Neural crest cell (in vitro differentiated cells): ENCODE measurements at places on chromosomes 16 and 17.

GRCh38 chr16:85002608-85003007, 8.7 kb downstream of the ZDHHC7 start:
- no peak for DNase-seq

- DNase-seq: no peak
Measured at GRCh38 chr17:83106056-83106588, 26.7 kb downstream of the METRNL start.

DNA sequence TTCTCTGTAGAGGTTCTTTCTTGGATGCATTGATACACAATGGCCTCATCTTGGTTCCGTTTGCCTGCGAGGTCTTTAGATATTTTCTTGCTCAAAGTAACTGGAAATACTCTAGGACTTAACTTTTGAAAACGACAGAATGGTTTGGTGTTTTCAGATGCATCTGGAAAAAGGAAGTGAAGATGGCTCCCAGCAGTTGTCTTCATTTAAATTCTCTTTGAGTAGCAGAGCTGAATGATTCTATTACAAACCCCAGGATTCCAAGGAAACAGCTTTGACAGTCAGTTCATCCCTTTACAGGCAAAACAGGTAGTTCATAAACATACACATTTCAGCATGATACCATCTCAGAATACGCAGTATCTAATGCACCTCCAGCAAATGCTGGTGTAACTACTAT, 54.8 kb downstream of the PSMD12 start:
- no peak for DNase-seq

- no peak for DNase-seq
Measured at GRCh38 chr17:4850246-4850645, 17.1 kb downstream of the MINK1 start.

- DNase-seq: no peak
Measured at GRCh38 chr16:48542020-48542473, 67.9 kb downstream of the N4BP1 start.

DNA sequence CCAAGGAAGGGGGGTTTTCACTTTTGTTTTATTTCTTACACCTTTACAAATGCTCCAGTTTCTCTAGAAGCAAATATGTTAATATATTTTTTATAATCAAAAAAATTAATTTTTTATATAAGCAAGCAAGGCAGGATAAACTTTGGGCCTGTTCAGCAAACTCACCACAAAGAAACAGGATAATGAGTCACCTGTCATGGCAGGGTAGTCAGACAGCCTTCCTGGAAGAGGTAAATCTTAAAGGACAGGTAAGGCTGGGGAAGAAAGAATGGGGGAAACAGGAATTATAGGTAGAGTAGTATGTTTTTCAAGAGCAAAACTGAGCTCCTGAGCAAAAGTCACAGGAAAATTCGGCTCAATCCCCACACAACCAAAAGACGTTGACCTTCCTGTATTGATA, 186.3 kb upstream of the SOX9 start:
- DNase-seq: no peak

DNA sequence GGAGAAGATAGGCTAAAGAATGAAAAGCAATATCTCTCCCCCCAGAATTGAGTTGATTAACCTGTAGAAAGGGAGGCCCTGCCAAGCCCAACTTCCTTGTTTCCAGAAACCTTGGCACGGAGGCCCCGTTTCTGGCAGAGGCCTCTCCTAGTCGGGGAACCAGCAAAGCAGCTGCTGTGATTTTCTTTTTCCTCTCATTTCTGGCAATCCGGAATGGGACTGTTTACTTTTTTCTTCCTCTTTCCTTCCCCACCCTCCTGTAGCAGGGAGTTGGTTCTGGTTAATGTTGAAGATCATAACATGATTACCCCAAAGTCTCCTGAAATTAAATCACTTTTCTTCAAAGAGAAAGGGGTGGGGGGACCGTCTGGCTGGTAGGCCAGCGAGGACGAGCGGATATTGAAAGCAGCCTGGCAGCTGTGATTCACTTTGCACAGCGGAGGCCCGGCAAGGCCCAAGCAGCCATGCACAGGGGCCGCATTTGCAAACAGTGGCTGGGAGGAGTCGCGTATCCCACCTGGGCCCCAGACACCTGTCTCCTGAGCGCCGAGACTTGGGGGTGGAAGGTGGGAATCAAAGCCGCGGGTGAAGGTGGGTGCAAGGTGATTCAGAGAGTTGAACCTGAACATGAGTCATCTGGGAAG, 51.5 kb downstream of the NTN1 start:
- DNase-seq: no peak

DNA sequence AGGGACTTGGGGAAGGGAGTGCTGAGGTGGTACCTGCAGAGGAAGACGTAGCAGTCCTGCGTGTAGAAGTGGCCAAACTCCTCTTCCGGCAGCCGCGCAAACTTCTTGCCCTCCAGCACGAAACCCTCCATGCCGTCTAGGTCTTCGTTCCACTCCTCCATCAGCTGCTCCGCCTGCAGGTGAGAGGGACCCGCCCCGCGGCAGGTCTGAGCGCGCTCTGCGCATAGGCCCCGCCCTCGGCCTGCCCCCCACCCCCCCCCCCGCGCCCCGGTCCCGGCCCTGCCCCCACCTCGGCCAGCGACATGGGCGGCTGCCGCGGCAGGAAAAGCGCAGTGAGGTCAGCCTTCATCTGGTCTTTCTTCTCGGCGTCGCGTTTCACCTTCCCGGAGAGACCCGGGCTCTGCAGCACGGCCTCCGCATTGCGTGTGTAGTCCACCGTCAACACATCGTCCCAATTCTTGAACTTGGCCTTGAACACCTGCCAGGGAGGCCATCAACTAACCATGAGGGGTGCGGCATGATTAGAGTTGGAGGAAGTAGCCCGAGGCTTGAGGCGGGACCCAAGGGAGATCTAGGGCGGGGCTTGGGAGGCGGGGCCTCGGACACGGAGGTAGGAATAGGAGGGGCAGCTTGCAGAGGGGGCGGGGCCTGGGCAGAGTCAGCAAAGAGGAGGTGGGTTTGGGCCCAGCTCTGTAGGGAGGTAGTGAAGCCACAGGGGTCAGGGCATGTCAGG, 11.5 kb downstream of the FLII start:
- no peak for DNase-seq

DNA sequence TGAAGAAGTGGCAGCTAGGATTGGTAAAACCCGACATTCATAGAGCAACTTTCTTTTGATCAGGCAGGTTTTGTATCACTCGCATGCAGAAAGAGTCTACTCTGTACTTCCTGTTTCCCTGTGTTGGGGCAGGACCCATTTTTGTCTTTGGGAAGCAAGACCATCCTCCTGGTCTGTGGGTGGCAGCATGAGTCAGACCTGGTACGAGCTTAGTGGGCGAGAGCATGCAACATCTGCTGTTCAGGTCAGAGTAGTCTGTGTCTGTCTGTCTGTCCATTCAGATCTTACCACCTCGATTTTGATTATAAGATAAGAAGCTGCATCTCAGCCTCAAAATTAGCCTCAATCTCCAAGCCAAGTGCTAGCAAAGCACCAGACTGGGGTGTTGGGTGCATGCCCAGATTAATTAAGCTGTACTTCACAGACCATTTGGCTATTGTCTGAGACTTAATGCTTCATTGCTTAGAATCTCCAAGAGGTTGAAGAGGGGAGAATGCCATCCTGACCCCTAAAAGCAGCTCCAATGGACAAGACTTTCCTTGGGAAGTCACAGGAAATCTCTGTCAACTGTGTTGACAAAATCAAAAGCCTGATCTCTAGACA, 110.9 kb downstream of the XYLT1 start:
- DNase-seq: no peak

DNA sequence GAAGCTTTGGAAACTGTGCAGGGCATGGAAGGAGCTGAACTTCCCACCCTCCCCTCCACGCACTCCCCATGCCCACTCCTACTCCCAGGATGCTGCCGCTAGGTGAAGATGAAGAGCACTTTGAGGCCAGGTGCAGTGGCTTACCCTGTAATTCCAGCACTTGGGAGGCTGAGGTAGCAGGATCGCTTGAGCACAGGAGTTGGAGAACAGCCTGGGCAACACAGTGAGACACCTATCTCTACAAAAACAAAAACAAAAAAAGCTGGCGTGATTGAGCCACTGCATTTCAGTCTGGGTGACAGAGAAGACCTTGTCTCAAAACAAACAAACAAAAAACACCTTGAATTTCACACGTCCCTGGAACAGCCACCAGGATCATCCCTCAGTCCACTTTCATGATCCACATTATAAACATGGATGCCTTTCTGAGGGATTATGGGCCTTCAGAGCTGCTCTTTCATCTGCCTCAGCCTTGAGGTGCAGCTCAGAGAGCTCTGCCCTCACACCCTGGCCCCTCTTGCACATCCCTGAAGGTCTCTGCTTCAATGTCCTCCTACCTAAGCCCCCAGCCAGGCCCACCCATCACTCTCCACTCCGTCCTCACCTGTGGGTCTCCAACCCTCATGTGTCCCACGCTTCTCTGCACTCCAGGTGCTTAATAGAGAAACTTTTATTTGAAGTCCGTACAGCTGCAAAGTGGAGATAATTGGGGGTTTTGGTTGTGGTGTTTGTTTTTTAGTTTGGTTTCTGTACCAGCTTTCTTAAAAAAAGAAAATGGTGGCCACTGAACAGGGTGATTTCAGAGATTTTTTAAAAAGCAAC, 25.8 kb downstream of the PHB1 start:
- DNase-seq: no peak

DNA sequence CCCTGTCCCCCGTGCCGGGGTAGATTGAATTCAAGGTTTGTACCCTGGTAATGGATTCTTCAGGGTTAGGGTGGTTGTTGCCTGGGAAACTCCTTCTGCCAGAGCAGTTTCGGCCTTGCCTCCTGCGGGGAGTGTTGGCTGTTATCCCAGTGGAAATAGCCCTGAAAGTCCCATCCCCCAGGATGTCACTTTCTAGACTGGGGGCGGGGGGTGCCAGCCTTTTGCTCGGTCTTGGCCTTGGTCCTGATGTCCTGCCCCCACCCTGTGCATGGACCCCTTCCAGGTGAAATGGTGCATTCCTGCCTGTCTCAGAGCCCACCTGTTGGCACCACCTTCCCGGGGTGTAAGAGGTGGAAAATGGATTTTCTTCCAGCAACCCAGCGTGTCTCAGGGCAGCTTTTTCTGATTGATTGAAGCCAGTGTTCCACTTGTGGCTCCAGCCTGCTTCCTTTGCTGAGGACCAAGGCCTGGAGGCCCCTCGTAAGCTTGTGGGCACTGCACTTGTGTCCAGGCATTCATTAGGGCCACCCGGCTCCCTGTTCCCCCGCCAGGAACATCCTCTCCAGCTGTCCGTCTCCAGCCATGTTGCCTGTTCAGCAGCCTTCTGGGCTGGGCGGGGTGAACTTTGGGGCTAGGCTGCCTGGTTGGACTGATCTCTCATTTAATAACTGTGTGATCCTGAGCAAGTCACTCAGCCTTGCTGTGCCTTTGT, 25.6 kb downstream of the MGAT5B start:
- no peak for DNase-seq

GRCh38 chr16:11972128-11972527, 4.4 kb upstream of the SNX29 start:
- no peak for DNase-seq

GRCh38 chr17:333626-334396, 18.8 kb downstream of the RPH3AL start:
- peak; percentile 38 for DNase-seq

DNA sequence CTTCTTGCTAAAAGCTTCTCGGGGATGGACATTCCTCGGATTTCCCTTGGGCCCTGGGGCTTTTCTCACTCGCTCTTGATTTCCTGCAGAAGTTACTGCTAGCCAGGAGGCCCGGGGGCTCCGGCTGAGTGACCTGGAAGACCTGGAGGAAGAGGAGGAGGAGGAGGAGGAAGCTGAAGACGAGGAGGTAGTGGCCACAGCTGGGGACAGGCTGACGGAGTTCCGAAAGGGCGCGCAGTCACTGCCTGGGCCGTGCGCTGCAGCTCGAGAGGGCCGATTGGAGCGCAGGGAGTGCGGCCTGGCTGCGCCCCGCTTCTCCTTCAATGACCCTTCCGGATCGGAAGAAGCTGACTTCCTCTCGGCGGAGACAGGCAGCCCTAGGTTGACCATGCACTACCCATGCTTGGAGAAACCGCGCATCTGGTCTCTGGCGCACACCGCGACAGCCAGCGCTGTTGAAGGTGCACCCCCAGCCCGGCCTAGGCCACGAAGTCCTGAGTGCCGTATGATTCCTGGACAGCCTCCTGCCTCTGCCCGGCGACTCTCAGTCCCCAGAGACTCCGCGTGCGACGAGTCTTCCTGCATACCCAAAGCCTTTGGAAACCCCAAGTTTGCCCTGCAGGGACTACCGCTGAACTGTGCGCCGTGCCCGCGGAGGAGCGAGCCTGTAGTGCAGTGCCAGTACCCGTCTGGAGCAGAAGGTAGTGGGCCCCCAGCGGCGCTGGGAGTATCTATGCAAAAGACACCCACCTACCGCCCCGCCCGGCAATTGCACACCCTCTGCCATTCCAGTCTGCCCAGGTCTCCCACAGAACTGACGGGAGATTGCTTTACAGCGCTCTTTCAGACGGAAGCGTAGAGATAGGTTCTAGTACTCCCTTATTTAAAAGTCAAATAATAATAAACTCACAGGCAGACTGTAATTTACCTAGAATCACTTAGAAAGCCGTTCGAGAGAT, 4.9 kb downstream of the IRX6 start:
- no peak for DNase-seq

GRCh38 chr16:85947230-85948137, 48.5 kb downstream of the IRF8 start:
- no peak for DNase-seq

- no peak for DNase-seq
Measured at GRCh38 chr17:9982159-9982558, 77.1 kb upstream of the RCVRN start.

DNA sequence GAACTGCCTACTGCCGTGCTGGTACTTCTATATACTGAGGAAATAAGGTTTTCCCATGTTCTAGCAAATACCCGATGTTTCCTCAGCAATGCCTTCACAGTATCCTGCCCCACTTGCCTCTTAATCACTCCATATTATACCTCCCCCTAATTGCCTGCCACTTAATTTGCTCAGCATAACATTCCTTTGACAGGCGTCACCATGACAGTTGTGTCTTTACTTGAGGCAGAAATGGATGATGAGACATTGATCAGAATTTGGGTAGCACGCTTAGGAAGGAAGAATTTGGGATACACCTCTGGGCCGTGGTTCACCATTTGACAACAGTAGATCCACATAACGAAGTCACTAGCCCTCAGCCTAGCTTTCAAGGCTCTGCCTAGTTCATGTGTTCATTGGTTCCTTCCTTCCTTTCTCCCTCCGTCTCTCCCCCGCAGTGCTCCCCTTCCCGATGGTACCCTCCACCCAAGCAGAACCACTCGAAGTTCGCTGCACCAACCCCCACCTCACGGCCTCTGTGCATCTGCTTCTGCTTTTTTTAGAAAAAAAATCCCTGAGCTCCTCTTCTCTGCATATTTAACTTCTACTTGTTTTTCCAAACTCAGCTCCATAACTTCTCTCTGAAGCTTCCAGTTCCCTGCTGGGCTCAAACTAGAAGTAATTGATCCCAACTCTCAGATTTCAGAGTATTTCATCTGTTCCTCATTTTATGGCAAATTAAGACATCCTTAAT, 19.4 kb downstream of the IQCK start:
- no peak for DNase-seq

- no peak for DNase-seq
Measured at GRCh38 chr16:49663081-49664065, 192.5 kb downstream of the ZNF423 start.

GRCh38 chr17:16363749-16364536, 10.7 kb upstream of the CENPV start:
- peak; percentile 74 for DNase-seq
